Pancreas (tissue), 10 donors: ENCODE measurements at places on chromosomes 12 and 14.
A peak's percentile ranks its signal among the peaks of the same experiment; 100 is the strongest.

GRCh38 chr14:103520657-103521437, 1.8 kb downstream of the CKB start:
- DNase-seq, result peak; percentile 91

- peak; percentile 68 for DNase-seq
Observed at GRCh38 chr12:106282457-106283097, 20.0 kb upstream of the TCP11L2 start.

GRCh38 chr12:6084969-6085450, 39.5 kb downstream of the VWF start:
- DNase-seq, result no peak

GRCh38 chr12:127262615-127263014, 1004.4 kb upstream of the TMEM132C start:
- DNase-seq, result no peak

DNA sequence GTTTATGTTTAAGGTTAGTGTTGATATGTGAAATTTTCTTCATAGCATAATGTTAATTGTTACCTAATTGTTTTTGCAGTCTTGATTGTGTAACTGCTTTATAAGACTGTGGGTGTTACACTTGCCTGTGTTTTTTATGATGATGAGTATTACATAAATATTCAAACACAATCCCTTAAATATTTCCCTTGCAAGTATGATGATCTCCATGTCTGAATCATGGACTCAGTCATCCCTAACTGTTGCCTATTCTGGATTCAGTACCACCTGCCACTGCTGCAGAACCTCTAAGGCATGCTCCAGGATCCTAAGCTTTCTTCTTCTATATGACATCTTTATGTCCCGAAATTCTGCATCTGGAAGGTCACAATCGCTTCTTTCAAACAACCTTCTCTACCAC, 246.3 kb upstream of the CLEC14A start:
- no peak for DNase-seq
